ENCODE measurements at places on chromosomes 1 and 21.
A peak's percentile ranks its signal among the peaks of the same experiment; 100 is the strongest.

DNA sequence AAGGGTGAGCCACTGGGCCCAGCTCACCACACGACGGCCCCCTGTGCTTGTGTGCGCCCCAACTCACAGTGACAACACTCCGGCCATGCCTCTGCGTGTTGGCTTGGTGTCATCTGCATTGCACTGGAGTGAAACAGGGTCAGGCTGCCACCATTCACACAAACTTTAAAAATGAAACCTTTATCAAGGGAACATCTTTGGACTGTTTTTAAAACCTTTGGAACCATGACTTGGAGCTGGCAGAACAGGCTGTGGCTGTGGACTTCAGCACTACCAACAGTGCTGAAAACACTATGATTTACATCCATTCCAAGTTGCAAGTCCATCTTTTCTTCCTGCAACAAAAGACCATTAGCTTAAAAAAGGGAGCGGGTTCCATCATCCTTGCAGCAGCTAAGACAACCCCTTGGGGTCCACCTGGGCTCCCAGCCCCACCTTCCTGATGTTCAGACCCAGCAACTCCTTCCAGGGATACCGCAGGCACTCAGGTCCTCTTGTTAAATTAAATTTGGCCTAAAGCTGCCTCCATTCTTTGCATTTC lies 25.6 kb downstream of the POFUT2 start:
- no peak for DNase-seq

GRCh38 chr1:165068741-165069140 lies 287.8 kb downstream of the LMX1A start:
- DNase-seq: no peak

- peak; percentile 84 for DNase-seq
Measured at GRCh38 chr1:147242449-147243227, at the start of gene CHD1L. CHD1L (plus strand) TSS chr1:147242684; CDS start chr1:147242704, 20 bp downstream.

GRCh38 chr1:63704443-63704842 lies 69.4 kb upstream of the ROR1 start:
- DNase-seq: no peak

DNA sequence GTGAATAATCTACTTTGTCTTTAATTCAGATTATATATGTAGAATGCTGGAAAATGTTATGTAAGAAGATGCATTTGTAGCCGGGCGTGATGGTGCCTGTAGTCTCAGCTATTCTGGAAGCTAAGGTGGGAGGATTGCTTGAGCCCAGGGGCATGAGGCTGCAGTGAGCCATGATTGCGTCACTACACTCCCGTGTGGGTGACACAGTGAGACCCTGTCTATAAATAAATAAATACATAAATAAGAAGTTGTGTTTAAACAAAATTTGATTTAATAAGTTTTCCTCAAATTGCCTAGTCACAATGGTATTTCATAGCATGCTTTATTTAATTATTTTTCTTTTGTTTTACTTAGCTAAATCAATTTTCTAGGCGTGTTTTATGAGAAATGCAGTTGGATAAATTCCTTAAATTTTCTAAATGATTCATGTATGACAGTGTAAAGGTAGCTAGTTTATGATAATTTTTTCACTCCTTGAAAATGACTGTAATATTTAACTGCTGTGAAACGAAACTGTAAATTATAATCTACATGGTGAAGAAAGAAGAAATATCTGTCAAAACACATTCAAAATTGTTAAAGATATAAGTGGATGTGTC lies 232.6 kb downstream of the SRGAP2C start:
- no peak for DNase-seq

DNA sequence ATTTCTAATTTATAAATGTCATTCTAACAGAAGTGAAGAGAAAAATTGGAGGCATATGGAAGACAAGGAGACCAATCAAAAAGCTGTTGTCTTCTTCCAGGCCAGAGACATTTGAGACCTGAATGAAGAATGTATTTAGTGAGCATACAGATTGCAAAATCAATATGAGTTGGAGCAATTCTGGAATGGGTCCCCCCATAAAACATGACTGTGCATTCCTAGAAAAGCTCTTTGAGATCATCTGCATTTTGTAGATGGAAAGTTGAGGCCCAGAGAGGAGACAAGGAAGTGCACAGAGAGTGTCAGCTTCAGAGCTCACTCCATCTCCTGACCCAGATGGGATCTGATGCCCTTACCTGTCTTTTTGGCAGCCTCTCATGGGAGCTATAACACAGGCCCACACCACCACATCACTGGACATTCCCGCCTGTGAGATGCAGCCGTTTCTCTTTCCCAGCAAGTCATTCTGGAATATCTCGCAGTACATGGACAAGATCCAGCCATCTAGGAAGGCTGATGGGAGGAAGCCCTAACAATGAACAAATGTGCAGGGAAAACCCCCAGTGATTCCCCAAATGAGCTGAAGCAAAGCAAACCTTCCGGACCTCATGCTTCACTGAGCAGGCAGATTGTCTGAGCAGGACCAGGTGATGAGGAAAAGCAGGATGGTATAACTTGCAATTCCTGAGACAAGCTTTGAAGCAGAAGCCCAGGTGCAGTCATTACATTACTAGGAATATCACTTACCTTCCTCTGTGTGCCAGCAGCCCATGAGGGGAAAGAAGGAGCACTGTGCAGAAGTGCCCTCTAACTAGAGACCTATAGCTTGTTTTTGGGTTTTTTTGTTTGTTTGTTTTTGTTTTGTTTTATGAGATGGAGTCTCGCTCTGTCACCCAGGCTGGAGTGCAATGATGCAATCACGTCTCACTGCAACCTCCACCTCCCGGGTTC lies 445.6 kb downstream of the PLPP3 start:
- DNase-seq: no peak

GRCh38 chr1:63747445-63747844 lies 26.4 kb upstream of the ROR1 start:
- no peak for DNase-seq

- DNase-seq: no peak
Measured at GRCh38 chr1:53781654-53782053, 42.7 kb upstream of the GLIS1 start.

GRCh38 chr21:43001316-43001715 lies 27.0 kb downstream of the PKNOX1 start:
- no peak for DNase-seq

DNA sequence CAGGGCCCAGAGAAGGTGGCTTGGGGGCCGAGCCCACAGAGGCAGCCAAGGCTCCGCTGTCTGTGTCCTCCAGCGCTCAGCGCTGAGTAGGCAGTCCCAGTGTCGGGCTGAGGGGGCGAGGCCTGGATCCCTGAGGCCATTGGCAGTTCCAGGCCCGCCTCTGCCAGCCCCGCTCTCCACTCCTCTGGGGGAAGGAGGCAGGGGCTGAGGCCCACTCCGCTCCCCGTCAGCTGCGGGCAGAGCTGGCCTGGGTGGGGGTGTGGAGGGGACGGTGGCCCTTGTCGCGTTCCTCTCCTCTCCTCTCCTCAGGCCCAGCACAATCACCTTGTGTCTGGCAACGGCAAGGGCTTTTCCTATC lies 132.8 kb downstream of the CASZ1 start:
- no peak for DNase-seq

GRCh38 chr1:11174261-11174942 lies 14.8 kb upstream of the ANGPTL7 start:
- no peak for DNase-seq

DNA sequence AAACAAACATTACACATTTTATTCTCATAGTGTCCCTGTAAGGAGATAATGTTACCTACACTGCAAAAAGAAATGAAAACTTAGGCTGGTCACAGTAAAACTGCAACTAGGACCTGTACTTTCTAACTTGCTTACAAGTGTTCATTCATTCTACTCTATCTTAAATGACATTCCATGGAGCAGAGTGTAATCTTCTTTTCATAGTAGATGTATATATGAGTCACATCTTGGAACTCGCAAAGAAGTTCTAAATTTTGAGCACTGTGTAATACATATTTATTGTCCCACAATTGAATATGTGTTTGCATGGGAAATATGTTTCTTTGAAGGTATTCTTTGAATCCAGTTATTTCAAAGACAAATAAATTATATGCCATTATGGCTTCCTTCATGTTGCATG lies 1258.5 kb upstream of the ADGRL2 start:
- DNase-seq: no peak

- no peak for DNase-seq
Measured at GRCh38 chr1:212587888-212588510, 20.6 kb upstream of the ATF3 start.

GRCh38 chr1:18723206-18723605 lies 92.6 kb downstream of the PAX7 start:
- DNase-seq: no peak

DNA sequence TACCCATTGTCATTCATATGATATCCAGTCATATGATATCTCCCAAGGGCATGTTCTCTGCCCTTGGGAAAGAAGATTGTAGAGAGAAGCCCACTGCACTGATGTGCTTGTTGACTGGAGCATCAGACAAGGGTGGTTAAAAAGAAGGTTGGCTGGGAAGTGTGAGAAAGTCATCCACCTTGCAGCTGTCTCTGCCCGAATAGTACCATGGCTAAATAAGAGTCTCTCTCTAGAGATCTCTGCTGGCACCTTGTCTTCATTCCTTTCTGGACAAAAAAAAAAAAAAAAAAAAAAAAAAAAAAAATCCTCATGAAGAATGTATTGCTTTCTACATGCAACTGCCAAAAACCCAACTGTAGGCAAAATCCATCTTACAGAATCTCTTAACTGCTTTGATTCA lies 349.7 kb upstream of the ESRRG start:
- no peak for DNase-seq

DNA sequence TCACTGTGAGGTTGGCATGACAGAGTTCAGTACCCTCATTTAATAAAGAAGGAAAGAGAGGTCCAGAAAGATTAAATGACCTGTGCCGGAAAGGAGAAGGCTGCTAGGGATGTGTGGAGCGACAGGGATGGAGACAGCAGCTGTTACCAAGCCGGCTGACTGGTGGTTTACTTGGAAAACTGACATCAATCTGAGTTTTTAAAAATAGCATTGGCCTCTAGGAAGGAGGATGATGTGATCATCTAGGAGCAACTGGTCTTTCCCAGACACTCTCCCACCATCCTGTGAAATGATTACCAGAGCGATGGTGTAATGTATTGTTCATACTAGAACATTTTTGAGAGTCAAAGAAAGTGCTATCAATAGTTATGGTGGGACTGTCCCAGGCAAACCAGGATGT lies 154.4 kb downstream of the ZSCAN20 start:
- DNase-seq: no peak

Measured in DMS79 (cell line).